Activated T-cell treated with anti-CD3 and anti-CD28 coated beads for 48 hours (primary cell): ENCODE measurements at places on chromosomes 11 and 22.

GRCh38 chr11:126282736-126283591, at the start of gene TIRAP:
Gene TIRAP, plus strand, starts transcription at chr11:126283093. Its CDS starts 7,802 bp downstream, at chr11:126290895.
- DNase-seq: peak; percentile 52

GRCh38 chr22:41820447-41820846, 12.5 kb upstream of the SREBF2 start:
- no peak for DNase-seq

DNA sequence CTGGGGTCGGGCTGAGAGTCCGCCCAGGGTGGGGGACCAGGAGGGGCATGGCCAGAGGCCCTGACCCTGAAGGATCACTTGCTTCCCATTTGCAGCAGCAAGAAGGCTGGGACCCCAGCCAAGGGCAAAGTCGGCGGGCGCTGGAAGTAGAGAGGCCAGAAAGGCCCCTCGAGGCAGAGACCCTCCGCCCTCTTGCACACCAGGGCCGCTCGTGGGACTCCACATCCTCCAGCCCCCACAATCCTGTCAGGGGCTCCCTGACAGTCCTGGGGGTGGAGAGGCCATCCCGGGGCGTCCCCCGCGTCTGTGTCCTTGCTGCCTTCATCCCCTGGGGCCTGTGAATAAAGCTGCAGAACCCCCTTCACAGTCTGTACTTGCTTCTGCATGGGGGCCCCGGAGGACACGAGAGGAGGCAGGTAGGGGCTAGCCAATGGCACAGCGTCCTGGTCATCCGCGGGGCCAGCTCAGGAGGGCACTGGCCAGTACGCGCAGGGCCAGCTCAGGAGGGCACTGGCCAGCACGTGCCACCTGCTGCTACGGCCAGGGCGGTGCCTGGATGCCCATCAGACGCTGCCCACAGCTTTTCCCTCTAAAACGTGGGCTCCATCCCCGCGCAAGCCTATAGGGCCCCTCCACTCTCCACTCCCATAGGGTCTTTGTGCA, 8.7 kb upstream of the MRPL23 start:
- DNase-seq: no peak

GRCh38 chr11:135002236-135002635, 590.2 kb upstream of the B3GAT1 start:
- no peak for DNase-seq

- no peak for DNase-seq
Measured at GRCh38 chr11:21641869-21642268, 551.0 kb upstream of the ANO5 start.

- no peak for DNase-seq
Measured at GRCh38 chr22:30275625-30276024, 9.0 kb upstream of the OSM start.

GRCh38 chr22:47205554-47205953, 443.1 kb downstream of the TBC1D22A start:
- no peak for DNase-seq

DNA sequence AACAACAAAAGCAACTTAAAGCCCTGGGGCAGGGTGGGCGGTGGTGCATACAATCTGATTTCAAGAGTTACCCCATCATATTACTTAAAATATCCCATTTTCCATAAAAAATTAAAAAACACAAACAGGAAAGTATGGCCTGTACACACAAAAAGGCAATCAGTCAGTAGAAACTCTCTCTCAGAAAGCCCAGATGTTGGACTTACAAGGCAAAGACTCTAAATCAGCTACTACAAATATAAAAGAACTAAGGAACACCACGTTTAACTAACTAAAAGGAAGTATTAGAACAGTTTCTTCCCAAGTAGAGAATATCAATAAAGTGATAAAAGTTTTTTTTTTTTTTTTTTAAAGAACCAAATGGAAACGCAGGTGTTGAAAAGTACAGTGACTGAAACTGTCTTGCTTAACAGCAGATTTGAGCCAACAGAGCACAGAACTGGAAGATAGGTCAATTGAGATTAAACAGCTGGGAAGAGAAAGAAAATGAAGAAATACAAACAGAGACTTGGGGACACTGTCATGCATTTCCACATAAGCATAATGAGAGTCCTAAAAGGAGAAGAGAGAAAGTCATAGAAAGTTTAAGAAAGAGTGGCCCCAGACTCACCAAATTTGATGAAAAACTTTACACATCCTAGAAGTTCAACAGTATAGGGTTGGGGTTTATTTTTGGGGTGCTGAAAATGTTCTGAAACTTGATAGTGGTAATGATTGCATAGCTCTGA, 8.6 kb downstream of the SC5D start:
- no peak for DNase-seq

DNA sequence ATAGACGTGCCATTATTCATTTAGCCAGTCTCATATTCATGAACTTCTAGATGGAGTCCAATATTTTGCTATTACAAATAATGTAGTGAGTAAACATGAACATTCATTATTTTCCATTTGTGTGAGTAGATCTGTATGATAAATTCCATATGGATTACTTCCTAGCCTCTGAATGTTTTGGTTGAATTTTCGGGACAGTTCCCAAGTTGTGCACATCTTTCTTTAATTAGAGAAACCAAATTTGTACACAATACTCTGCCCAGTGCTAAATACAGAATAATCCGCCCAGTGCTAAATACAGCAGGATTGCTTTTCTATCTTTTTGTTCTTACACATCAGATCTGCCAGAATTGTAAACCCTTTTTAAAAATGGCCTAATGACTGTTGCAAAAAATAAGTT, 17.1 kb upstream of the APLP2 start:
- DNase-seq: no peak

DNA sequence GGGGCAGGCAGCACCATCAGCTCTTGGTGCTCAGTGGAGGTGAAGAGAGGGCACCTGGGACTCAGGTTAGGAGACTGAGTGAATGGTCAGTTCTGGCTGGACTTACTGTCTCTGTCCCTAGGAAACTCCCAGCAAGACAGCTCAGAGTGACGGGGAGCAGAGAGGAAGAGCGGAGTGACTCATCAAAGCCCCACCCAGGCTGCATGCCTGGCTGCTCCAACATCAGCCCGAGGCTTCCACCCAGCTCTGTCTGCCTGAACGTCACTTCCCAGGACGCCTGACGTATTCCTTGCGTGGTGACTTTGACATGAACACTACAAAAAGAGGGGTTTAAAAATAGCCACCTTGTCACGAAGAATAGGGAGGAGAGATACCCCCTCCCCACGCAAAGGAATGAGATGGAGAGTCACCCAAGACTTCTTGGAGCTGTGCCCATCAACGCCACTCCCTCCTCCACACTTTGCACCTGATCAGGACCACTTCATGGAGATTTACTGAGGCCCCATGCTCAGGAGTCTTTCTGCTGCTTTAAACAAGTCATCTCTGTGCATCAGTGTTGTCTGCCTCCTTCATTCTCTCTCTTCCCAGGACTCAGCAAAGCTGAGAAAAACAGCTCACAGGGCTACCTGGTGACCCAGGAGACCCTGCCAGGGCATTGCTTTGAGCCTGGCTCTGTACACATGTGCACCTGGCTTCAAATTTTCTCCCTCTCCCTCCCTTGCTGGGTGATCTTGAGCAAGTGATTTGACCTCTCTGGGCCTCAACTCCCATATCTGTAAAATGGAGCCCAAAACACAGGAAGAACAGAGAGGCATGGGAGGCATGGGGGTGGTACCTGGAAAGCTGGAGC, 83.1 kb downstream of the MN1 start:
- no peak for DNase-seq

GRCh38 chr11:104370478-104370877, 206.5 kb upstream of the PDGFD start:
- no peak for DNase-seq

GRCh38 chr11:121936781-121937447, 179.1 kb downstream of the BLID start:
- DNase-seq: no peak

GRCh38 chr11:119419246-119419645, 3.7 kb downstream of the THY1 start:
- no peak for DNase-seq

DNA sequence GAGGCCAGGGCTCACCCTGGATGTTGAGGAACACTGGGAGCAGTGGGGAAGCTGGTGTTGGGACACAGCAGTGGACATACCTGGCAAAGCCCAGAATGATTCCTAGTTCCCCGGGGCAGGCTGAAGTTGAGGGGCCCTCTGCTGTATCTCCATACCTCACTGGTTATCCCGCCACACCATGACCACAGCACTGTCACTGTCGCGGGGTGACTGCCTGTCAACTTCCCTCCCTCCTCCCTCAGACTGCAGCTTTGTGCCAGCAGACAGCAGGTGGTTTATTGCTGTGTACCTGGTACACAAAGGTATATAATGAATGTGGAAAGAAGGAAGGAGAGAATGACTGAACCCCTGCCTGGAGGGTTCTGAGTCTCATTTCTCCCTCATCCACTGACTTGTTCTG, 318.7 kb downstream of the TMEM135 start:
- no peak for DNase-seq

- DNase-seq: no peak
Measured at GRCh38 chr22:41555325-41555982, 5.4 kb upstream of the CSDC2 start.

GRCh38 chr11:93936460-93936859, 84.7 kb upstream of the HEPHL1 start:
- no peak for DNase-seq

- DNase-seq: no peak
Measured at GRCh38 chr22:49911881-49912625, 6.2 kb downstream of the ALG12 start.

GRCh38 chr11:64893194-64894069, 15.0 kb upstream of the EHD1 start:
- no peak for DNase-seq

DNA sequence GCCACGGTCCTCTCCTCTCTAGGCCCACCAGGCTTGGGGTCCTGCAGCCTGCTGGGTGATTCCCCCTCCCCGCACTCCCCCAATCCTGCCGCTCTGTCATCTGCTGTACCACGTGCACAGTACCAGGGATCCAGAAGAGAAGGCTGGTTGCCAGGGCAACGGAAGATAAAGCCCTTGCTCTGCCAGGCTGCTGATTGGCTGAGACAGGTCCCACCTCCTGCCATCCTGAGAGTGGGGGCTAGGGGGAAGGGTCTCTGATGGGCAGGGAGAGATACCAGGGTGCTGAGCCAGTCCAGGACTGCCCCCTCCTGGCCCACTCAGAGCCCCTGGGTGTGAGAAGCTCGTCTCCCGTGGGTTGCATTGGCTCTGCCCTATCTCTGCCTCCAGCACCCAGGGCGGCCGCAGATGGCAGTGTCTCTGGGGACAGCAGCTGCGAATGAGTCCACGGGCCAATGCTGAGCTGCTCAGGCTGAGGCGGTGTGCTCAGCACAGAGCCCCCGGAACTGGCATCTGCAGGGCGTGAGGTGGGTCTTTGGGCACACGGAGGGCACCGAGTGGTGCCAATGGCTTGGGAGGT, at the start of gene SMIM45:
TSS of gene SMIM45 (plus strand) at position 253 of the 577 bp plus-strand sequence.
- no peak for DNase-seq

GRCh38 chr11:113188371-113188834, 126.0 kb upstream of the TTC12 start:
- no peak for DNase-seq

DNA sequence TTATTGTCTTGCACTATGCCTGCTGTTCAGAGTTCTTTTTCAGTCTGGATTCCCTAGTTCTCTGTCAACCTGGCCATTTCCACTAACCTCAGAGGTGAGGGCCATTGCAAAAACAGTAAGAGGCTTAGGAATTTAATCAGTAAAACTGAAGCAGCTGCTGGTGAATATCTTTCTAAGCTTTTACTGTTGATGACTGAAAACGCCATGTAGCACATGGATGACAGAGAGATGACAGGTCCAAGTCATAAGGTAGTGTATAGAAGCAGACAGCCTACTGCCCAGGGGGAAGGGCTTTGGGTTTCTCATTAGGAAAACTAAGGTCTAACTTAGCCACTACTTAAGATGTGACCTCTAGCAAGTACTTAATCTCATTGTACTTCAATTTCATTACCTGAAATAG, 152.6 kb upstream of the DDI1 start:
- no peak for DNase-seq

GRCh38 chr22:17774926-17775685, 837 bp upstream of the BID start:
- DNase-seq: no peak

DNA sequence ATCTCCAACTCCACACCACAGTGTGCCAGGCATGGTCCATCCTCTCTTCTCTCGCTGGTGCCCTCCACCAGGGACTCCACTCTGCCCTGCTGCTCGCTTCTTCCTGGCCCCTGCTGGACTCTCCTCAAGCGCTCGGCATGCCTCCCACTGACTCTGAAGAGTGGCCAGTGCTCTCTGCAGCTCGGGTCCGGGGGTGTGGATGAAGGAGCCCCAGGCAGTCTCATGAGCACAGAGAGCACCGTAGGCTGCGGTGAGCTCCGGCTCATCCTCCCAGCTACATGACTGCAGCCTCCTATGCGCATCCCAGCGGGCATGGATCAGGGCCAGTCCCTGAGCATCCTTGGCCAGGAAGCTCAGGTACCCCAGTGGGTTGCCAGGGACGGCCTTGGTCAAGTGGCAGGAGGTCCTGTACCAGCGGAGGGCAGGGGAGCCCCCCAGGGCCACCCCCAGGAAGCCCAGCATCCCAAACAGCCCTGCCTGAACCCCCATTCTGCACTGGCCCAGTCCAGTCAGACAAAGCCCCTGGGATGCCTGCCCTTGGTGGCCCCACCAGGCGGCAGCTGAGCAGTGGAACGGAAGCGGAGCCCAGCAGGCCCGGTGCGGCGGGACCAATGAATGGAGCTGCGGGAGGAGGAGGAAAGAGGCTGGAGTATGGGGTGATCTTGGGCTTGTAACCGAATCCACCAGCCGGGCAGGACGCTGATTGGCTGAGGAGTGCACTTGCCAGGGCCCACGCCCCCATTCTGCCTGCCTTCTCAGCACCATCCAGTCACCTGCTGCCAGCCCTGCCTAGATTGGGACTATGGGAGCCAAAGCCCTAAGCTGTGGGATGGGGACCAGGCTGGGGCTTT, at the start of gene PLA2G3:
TSS of gene PLA2G3 (minus strand) at position 643 of the 851 bp plus-strand sequence. CDS start at position 489, 154 bp downstream.
- no peak for DNase-seq

GRCh38 chr11:65699306-65699705, 12.7 kb upstream of the KAT5 start:
- DNase-seq: no peak

DNA sequence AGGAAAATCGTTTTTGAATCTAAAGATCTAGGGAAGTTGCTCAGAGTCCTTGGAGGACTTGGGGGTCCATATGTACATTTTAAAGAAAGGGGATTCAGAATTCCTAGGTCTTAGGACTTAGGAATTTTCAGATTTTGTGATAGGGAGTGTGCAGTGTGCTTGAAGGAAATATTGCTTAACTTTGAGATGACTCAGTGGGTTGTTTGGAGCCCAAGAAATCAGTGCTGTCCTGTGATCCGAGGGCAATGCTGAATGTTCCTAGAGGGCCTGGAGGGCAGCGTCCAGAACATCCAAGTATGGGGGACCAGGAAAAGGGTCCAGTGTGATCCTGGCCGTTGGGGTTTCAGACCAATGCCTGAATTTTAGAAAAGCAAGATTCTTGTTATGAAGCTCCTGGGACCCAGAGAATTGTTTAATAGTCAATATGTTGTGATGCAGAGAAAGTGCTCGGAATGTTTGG, 3.1 kb upstream of the IGF2 start:
- no peak for DNase-seq

DNA sequence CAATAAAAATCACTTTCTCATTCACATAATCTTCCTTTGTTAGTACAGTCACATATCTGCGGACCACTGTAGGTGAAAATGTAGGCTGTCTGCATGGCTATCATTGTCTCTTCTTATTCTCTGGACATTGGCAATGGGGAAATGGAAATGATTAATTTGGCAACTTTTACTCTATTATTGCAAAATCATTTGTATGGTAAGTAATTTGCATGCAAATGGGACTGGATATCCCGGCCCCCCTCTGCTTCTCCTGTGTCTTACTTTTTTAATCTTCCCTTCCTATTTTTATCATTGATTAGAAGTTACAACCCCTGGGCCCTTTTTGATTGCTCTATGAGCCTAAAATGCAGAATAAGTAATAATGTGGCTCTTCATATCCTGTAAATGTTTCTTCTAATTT, 6.0 kb downstream of the GRK3 start:
- no peak for DNase-seq

GRCh38 chr22:19756288-19757128, 4.1 kb upstream of the TBX1 start:
- peak; percentile 53 for DNase-seq
